ENCODE measurements at places on chromosomes 2 and 18.
A peak's percentile ranks its signal among the peaks of the same experiment; 100 is the strongest.

DNA sequence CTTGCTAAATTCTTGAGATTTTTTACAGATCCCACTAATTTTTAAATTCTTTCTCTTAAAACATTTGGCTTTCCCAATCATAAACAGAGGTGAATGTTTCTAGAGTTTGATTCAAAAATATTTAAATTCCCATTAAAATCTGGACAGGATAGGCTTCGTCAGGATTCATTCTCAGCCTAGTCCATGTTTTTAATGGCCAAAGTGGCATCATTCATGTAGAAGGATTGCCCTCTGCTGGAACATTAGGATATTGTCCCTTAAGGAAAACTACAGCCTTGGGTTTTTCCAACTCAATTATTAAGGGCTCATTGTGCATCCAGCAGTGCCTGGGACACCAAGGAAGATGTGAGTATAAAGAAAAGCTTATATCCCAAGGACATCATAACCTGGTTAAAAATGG is 71.7 kb downstream of the TPGS2 start:
- ATAC-seq = peak; percentile 62

DNA sequence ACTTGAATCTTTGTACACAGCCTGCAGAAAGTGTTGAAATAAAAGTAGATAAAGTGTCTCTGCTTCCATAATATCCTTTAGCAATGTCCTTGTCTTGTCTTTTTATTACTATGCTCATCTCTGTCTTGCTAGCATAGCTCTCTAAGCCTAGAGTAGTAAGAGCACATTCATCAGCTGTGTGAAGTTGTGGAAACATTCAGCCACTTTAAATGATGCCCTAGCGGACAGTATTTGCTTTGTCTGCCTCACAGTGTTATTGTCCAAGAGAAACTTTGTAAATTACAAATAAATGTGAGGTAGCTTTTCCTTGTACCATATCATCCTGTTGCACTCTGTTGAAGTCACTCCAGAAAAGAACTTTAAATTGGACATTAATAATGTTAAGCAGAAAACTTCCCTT is 60.3 kb upstream of the TTC21B start:
- no peak for ATAC-seq

DNA sequence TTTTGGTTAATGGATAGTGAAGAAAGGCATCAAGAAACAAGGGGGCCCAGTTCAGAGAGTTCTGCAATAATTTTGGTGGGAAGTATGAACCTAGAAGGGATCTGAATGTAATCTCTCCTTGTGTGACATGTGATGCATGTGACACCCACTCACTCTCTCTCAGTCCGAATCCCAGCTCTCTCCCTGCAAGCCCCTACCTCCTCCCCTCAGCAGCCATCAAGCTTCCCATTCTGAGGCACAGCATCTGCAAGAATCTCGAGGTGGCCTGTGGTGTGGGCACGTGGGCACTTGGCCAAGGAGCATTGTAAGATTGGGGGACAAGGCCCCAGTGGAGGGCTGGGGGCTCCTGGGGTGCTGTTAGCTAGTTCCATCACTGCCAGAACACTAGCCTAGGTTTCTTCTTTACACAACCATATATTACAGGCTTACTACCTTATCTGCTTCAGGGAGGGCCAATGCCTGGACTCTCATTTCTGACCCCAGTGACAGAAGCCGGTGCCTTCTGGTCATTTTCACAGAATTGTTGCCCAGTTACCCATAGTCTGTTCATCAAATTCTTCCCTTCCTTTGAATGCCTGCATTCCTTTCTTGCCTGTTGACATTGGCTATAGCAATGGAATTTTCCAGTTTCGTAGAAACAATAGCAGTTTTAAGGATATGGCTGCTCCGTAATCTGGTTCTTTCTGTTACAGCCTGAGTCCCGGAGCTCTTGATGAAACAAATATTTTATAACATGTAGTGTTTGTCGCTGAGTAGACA is 13.3 kb upstream of the LCLAT1 start:
- no peak for ATAC-seq

- peak; percentile 43 for ATAC-seq
Measured at GRCh38 chr2:34012715-34013302, 413.7 kb upstream of the FAM98A start.

- ATAC-seq = no peak
Measured at GRCh38 chr2:25197336-25198208, 29.2 kb upstream of the POMC start.

DNA sequence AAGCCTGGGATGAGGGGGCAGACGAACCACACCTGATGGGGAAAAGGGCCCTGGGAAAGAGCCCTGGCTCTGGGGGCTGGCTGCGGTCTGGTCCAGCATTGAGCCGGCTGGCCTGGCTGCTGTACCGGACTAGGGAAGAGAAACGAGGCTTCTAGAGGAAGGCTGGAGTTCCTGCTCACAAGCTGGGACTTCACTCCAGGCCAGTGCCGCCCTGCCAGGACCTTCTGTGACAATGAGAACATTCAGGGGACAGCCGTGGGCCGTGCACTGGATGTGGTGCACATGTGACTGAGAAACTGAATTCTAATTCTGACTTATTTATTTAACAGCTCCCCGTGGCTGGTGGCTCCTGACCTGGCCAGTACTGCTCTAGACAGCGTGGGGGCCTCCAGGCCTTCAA is 269.3 kb downstream of the HDAC4 start:
- no peak for ATAC-seq

DNA sequence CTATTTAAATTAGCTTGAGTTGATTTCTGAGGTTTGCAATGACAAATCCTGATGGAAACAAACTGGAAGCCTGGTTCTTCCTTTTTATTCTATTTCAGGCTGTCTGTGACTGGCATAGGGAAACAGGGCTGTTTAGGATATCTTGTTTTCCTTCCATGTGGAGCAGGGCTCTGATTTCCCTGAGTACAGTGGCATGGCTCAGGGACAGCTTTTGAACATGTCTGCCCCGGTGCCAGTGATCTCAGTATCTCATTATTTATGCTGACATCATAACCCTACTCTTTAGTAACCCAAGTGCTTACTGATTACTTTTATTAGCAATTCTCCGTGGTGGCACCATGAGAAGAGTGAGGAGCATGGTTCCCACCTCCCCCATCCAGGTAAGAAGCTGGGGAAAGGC is 720.3 kb downstream of the GALR1 start:
- ATAC-seq = no peak

DNA sequence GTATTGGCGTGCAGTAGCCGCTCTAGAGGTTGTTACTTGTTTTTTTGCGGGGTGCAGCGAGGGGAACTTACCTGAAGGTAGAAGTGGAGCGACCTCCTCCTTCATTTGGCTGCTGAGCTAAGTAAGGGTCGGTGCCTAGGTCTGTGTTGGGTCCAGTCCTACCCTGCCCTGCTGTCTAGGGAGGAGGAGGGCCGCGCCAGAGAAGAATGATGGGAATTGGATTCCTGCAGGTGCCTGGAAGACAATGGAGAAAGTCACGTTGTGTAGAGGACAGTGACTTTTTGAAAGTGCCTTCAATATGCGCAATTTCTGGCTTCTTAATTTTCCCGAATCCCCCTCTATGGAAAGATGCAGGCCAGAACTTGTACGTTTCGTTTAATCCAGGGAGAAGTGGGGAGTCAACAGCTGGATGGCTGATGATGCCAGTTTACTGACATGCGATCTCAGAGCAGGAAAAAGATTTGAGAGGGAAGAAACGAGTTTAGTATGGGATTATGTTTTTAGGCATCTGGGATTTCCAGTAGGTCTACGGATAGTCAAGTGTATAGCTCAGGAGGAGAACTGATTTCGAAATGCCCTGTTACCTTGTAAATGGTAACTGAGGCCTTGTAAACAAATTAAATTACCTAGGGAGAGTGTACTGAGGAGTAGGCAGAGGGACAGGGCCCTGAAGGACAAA is 653 bp downstream of the MRPS9 start:
- ATAC-seq = peak; percentile 1

DNA sequence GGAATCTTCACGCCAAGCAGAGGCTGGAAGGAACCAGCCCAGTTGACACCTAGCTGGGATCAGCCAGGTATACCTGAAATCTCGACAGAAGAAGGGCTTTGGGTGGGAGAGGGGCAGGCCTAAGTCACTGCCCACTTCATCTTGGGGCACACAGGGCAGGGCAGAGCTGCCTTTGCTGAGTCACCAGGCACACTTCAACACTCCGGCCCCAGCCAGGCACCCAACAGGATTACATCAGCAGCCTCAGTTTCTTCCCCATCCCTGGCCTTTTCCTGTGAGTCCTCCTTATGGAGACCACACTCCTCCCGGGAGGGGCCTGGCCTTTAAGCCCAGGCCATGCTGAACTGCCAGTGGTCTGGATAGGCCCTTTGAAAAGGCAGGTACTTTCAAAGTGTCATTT is 201.7 kb upstream of the HS6ST1 start:
- peak; percentile 14 for ATAC-seq

GRCh38 chr18:63603772-63604171 is 16.6 kb downstream of the SERPINB13 start:
- ATAC-seq = peak; percentile 69

DNA sequence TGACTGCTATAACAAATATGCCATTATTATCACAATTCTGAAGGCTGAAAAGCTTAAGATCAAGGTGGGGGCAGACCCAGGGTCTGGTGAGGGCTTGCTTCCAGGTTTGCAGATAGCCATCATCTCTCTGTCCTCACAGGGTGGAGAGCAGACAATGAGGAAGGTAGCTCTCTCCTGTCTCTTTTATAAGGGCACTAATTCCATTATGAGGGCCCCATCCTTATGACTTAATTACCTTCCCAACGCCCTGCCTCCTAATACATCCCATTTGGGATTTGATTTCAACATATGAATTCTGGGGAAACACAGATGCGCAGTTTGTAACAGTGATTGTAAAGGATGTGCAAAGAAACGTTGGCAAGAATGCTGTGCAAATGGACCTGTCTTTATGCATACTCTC is 44.8 kb downstream of the PARD3B start:
- no peak for ATAC-seq

- no peak for ATAC-seq
Measured at GRCh38 chr2:165013944-165014619, 58.8 kb upstream of the SLC38A11 start.

DNA sequence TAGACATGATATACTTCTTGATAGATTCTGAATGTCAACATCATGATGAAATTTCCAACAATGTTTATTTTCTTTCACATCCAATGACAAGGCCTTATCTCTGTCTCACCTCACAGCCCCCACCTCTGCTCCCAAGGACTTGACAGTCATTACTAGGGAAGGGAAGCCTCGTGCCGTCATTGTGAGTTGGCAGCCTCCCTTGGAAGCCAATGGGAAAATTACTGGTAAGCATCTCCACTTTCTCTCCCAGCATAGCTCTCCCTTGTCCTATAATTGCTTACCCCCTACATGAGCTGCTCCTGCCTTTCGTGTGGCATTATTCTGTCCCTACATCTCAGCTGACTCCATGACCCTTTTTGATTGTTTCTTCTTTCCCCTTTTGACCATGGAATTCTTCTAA is 821.8 kb downstream of the MBD2 start:
- no peak for ATAC-seq

DNA sequence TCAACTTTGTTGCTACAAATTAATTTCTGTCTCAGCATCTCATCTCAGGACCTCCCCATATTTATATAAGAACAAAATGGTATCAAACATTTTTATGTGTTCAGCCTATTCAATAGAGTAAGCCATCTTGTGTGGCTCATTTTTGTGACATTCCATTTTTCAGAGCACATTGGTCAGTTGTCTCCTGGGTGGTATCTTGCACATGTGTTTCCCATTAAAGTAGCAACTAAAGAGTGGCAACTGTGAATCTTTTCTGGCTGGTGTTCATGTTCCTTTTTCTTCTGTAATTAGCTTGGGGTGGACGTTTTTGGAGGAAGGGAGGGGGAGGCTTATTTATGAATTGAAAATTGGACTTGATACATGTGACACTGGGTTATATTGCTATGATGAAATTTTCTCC is 45.4 kb upstream of the EFEMP1 start:
- ATAC-seq = no peak

GRCh38 chr2:61549546-61549945 is 11.4 kb upstream of the XPO1 start:
- ATAC-seq = no peak

DNA sequence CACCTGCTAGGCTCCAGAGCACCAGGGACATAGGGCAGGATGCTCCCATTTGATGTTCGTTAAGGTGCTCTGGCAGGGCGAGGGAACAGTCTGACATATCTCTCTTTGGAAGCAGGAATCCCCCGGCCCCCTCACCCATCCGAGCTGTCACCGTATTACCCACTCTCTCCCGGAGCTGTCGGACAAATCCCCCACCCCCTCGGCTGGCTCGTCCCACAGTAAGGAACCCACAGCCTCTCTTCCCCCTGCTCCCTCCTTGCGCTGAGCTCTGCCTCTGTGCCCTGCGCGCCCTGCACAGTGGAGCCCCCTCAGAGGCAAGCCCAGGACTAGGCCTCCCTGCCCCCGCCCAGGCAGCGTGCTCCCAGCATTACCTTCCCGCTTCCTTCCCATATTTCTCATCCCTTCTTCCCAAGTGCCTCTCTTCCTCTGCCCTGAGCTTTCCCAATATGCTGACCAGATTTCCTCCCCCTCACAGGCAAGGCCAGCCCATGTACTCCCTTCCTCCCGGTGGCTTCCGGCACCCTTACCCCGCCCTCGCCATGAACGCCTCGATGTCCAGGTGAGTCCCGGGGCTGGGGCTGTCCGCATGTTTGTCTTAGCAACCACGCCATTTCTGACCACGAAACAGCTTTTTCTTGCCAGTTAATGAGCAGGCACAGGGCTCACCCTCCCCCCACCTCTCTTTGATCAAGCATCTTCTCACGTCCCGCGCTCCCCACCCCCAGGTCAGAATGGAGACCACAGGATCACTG is 23.8 kb downstream of the TGOLN2 start:
- ATAC-seq = no peak

DNA sequence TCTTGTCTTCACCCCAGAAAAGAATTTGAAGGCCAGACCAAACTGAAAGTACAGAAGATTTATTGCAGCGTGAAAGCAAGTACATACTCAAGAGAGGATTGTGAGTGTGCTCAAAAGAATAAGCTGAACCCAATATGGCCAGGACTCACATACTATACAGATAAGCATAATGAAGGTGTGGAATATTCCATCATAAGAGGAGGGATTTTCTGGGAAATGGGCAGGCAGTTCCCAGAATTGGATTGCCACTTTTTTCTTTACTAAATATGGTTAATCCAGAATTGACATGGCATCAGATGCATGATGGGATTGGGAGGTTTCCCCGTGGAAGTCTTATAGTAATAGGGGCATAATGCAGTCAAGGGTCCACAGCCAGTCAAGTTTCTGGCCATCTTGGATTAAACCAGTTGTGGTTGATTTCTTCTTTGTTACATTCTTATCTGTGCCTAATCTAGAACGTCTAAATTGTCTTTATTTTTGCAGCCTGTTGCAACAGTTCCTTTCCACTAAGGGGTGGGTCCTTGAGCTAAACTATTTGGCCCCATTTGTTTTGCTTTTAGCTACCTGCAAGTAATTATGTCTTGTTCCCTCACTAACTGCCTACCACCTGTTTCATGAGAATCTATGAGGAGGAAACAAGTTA is 9.0 kb downstream of the SP140L start:
- ATAC-seq = no peak

- ATAC-seq = no peak
Measured at GRCh38 chr2:60524874-60525273, 28.6 kb downstream of the BCL11A start.

- no peak for ATAC-seq
Measured at GRCh38 chr18:4765401-4765800, 310.3 kb upstream of the DLGAP1 start.
